ENCODE measurements at places on chromosomes 6 and 20.

GRCh38 chr6:47709160-47709559 is 10.8 kb downstream of the ADGRF4 start:
- DNase-seq = no peak

DNA sequence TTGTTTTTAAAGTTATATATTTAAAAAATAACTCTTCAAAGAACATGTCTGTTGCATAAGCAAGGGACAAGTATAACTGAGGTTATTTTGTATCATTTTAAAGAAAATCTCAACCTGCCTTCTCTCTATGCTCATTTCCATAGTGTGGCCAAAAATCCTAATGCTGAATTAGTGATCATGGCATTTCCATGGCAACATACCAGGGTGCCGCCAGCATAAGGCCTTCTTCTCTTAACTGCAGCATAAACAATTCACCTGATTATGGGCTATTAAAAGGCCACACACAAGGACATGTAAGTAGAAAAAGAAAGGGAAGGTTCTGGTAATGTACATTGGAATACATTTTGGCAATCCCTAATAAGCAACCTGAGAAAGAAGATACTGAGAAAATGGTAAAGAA is 95.1 kb upstream of the RNF217 start:
- no peak for DNase-seq

GRCh38 chr20:41432746-41433145 is 66.1 kb upstream of the EMILIN3 start:
- DNase-seq = no peak

GRCh38 chr6:63635215-63635587 is 401 bp upstream of the PHF3 start:
- DNase-seq = no peak

- DNase-seq = no peak
These were observed 6.7 kb downstream of the MAFB start for GRCh38 chr20:40682104-40682981.

DNA sequence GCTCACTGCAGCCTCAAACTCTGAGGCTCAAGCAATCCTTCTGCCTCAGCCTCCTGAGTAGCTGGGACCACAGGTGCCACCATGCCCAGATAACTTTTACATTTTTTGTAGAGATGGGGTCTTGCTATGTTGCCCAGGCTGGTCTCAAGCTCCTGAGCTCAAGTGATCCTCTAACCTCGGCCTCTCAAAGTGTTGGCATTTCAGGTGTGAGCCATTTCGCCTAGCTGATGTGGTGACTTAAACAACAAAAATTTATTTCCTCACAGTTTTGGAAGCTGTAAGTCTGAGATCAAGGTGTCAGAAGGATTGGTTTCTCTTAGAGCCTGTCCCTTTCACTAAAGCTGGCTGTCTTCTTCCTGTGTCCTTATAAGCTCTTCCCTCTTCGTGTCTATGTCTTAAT is 15.0 kb upstream of the JARID2 start:
- DNase-seq = no peak

GRCh38 chr20:42340368-42340767 is 722.2 kb upstream of the CHD6 start:
- DNase-seq = no peak
